Inflammatory macrophage (primary cell): ENCODE measurements at places on chromosomes 13 and 19.

DNA sequence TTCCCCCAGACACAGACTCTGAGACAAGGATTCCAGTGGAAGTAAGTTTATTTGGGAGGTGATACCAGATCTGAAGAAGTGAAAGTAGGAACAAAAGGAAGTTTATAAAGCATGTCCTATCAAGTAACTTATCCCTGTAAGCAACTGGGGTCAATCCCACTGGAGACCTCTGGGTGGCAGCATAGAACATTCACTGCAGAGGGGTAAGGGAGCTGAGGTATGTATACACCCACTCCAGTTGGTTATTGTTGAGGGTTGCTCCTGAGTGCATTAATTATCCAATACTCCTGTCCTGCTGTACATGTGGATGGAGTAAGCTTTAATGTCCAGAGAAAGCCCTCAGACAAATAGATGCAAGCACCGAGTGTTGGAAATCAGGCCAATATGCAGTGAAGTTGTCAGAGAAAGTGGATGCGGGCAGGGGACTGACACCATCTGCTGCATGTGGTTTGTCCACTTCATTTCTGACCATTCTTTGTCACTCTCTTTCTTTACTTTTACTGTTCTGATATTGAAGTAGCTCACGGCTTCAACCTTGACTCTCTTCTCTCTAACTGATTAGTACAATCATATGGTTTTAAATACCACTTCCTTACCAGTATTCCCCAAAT is 46.7 kb downstream of the NOTCH3 start:
- DNase-seq = peak; percentile 60

GRCh38 chr19:6713773-6714692 is 6.4 kb downstream of the C3 start:
- DNase-seq = no peak

DNA sequence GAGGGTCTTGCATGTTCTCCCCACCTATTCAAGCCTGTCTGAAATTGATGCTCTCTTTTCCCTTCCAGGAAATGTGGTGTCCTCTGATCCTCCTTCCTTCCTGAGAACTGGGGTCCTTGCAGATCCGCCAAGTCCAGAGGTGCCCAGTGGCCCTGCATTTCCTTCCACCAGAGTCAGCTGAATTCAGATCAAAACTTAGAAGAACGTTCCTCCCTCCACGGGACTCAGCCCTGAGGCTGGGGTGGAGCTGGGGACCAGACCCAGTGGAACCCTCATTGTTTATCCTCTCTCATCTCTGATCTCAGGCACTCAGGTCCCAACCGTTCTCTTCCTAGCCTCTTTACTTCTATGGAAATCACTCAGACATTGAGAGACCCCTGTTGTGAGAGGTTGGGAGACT is 477.3 kb downstream of the TSHZ3 start:
- DNase-seq = no peak

DNA sequence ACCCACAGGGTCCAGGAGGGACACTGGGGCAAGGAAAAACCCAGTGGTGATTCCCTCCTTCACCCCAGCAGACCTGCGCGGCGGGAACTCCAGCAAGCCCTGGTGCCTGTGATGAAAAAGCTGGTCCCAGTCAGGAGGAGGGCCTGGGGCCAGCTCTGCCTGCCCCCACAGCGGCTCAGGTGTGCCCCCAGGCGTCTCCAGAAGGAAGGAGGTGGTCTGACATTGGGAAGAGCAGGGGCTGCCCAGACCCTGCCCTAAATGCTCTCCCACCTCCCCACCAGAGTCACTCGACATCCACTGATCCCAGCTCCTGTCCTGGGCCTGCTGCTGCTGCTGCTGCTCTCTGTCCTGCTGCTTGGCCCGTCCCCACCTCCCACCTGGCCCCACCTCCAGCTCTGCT is 6.2 kb downstream of the PTH2 start:
- no peak for DNase-seq

- peak; percentile 82 for DNase-seq
Observed at GRCh38 chr19:1248139-1248785, at the start of gene MIDN. Gene MIDN (plus strand): TSS chr19:1248583. CDS start chr19:1250297, 1,714 bp downstream.
